ENCODE measurements at places on chromosomes 2 and 18. TPM values are rescaled to one million over a fixed set of nuclear protein-coding genes. Genes with fewer than 3 reads are reported as not detected.

The CCDC150 gene
- total RNA-seq, result 9.1 TPM

The UGT1A4 gene
- total RNA-seq, result not detected

The TUBB8B gene
- not detected for total RNA-seq

The HPCAL1 gene
- 33.3 TPM for total RNA-seq

The MC2R gene
- total RNA-seq, result not detected

The NEU2 gene
- not detected for total RNA-seq

The REG1A gene
- not detected for total RNA-seq

The RAD51AP2 gene
- total RNA-seq, result 0.81 TPM

The PKDCC gene
- 146 TPM for total RNA-seq

The CD207 gene
- total RNA-seq, result 0.34 TPM

The ANKRD36B gene
- 47.2 TPM for total RNA-seq

The FLACC1 gene
- 1.8 TPM for total RNA-seq

The KIAA2012 gene
- 0.58 TPM for total RNA-seq

The CCDC74B gene
- 3.2 TPM for total RNA-seq

The TACR1 gene
- total RNA-seq, result 2.4 TPM

The CTNNA2 gene
- 117 TPM for total RNA-seq

The FAM110C gene
- total RNA-seq, result 0.19 TPM
